Suprapubic skin (tissue), 4 donors: ENCODE measurements at places on chromosomes 12 and 14. TPM values are rescaled to one million over a fixed set of nuclear protein-coding genes. Genes with fewer than 3 reads are reported as not detected.

Gene HOXC10
- 12.5 TPM for total RNA-seq

Gene ATL1
- total RNA-seq: 12.2 TPM

- H3K36me3 ChIP-seq: no peaks in the 10 kb centered on the region
- no peak overlapping the region for H3K4me3 ChIP-seq
- no peaks in the 10 kb centered on the region for H3K4me1 ChIP-seq
- no peak for DNase-seq
- H3K27ac ChIP-seq: no peak overlapping the region
- no peaks in the 10 kb centered on the region for H3K27me3 ChIP-seq
These were observed 1143.6 kb downstream of the FLRT2 start for GRCh38 chr14:86673523-86673969.

DNA sequence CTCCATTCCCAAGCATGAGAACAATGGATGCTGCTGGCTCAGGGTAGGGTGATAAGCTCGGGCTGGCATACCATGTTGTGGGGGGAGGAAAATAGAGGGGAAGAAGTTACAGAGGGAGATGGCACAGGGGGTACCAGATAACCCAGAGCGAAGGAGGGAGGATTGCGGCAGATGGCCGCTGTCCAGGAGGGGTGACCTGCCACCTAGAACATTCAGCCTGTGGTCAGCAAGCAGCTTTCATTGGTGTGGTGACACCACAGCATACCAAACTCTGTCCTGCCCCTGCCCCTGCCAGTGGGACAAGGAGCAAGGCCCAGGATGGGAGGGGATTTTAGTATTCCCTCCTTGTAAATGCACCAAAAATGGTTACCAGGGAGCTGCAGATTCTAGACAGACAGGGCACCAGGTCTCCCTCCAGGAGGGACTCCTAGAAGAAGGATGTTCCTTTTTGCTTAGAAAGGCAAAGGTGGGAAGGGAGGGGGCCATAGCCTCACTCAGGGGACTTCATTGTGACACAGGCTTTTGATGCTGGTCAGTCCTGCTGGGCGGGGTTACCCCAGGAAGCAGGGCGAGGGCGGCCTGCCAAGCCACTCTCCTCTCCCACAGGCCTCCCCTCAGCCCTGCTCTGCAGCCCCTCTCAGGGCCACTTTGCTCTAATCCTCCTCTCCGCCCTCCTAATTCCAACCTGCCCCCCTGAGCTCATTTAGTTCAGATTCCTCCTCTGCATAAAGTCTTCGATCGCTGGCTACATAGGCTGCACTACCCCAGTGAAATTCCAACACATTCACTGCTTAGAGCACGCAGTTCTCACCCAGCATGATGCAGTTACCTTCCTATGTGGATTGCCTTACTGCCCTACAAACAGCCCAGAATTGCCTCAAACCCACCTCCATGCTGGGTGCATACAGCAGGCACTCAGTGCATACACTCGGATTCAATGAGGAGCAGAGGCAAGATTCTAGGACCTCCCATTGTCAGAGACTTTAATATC is 36.0 kb upstream of the PLEKHG6 start:
- no peak for DNase-seq
- H3K27ac ChIP-seq: peak overlapping the region; percentile 71
- no peaks in the 10 kb centered on the region for H3K27me3 ChIP-seq
- H3K4me3 ChIP-seq: no peak overlapping the region

- no peak for DNase-seq
- H3K27ac ChIP-seq: no peak overlapping the region
- no peak overlapping the region for H3K4me3 ChIP-seq
- H3K4me1 ChIP-seq: no peaks in the 10 kb centered on the region
These were observed 97.8 kb downstream of the SLC6A15 start for GRCh38 chr12:84814664-84815245.

DNA sequence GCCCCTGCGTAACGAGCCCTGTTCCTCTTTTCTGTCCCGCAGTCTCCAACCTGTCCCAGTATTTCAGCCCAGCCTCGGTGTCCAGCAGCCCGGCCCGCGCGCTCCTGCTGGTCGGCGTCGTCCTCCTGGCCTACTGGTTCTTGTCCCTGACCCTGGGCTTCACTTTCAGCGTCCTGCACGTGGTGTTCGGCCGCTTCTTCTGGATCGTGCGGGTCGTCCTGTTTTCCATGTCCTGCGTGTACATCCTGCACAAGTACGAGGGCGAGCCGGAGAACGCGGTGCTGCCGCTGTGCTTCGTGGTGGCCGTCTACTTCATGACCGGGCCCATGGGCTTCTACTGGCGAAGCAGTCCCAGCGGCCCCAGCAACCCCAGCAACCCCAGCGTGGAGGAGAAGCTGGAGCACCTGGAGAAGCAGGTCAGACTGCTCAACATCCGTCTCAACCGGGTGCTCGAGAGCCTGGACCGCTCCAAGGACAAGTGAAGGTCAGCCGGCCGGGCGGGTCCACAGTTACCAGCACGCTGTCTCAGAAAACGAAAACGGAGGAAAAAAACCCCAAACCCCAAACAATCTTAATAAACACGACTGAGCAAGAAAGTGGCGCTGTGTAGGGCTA is 31.6 kb downstream of the BRI3BP start:
- DNase-seq: no peak
- no peak overlapping the region for H3K4me3 ChIP-seq
- no peak overlapping the region for H3K27ac ChIP-seq
- no peaks in the 10 kb centered on the region for H3K4me1 ChIP-seq
- no peaks in the 10 kb centered on the region for H3K27me3 ChIP-seq
- peaks cover 4% of the 10 kb centered on the region for H3K36me3 ChIP-seq

DNA sequence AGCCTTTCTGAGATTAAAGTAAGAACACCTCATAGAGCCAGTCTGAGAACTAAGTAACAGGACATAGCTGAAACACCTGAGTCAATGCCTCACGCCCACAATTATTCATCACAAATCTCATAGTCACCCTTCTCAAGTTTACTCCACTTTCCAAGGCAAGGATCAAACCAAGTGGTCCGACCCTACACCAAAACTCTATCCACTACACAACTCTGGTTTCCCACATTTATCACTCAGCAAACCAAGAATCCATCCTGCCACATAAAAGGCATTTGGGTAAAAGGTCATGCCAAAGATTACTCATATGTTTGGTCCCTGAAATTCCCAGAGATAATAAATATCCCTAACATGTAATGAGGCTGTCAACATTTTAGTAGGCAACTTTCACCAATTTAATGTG is 144.1 kb downstream of the RPAP3 start:
- no peak for DNase-seq
- no peak overlapping the region for H3K27ac ChIP-seq
- no peak overlapping the region for H3K4me3 ChIP-seq
- H3K27me3 ChIP-seq: no peaks in the 10 kb centered on the region
- H3K4me1 ChIP-seq: no peaks in the 10 kb centered on the region

- peaks cover 6% of the 10 kb centered on the region for H3K27me3 ChIP-seq
- no peak for DNase-seq
- no peaks in the 10 kb centered on the region for H3K36me3 ChIP-seq
- H3K4me1 ChIP-seq: peaks cover 51% of the 10 kb centered on the region
These were observed 46.6 kb downstream of the TSPAN11 start for GRCh38 chr12:30973175-30973574.

- no peaks in the 10 kb centered on the region for H3K36me3 ChIP-seq
- H3K4me3 ChIP-seq: no peak overlapping the region
- H3K27me3 ChIP-seq: no peaks in the 10 kb centered on the region
- H3K27ac ChIP-seq: no peak overlapping the region
- no peaks in the 10 kb centered on the region for H3K4me1 ChIP-seq
These were observed 1.9 kb upstream of the SLCO1A2 start for GRCh38 chr12:21336656-21337055.

DNA sequence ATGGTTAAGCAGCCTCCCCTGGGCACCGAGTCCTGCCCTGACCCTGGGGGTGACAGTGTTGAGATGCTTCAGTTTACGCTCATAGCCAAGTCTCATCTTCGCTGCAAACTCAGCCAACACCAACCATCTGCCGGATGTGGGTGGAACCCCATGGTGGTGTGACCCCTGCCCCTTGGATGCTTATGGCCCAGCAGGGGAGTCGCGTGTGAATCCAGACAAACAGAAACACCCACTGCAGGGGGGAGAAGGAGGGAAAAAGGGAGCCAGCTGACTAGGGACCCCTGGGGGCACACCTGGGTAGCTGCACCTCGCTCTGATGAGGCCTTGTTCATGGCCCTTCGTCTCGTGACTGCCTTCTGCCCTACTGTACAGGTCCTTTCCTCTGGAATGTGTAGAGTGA is 23.8 kb downstream of the AACS start:
- peaks cover 80% of the 10 kb centered on the region for H3K36me3 ChIP-seq
- no peak for DNase-seq
- H3K4me1 ChIP-seq: peaks cover 14% of the 10 kb centered on the region
- no peak overlapping the region for H3K27ac ChIP-seq
- H3K27me3 ChIP-seq: no peaks in the 10 kb centered on the region
- H3K4me3 ChIP-seq: no peak overlapping the region

- H3K4me3 ChIP-seq: peak overlapping the region; percentile 15
- H3K27me3 ChIP-seq: no peaks in the 10 kb centered on the region
- DNase-seq: no peak
- H3K27ac ChIP-seq: peak overlapping the region; percentile 18
- no peaks in the 10 kb centered on the region for H3K36me3 ChIP-seq
These were observed 1.4 kb downstream of the KRT2 start for GRCh38 chr12:52650520-52651081.

- H3K27ac ChIP-seq: no peak overlapping the region
- no peak overlapping the region for H3K4me3 ChIP-seq
- no peak for DNase-seq
These were observed 393.6 kb downstream of the DPF3 start for GRCh38 chr14:72500234-72500838.

DNA sequence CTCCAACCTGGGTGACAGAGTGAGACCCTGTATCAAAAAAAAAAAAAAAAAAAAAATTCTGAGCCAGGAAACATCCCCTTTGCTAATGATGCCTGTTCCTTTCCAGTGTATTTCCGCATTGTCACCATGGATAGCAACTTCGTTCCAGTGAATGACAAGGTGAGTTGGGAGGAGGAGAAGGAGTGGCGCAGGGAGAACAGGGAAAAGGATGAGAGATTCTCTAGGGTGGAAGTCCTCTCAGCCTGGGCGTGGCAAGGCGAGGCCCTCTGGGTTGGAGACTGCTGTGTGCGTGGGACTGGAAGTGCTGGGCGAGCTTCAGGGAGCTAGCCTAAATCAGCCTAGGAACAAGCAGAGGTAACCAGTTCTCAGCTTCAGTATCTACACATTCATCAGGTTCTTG is 7.2 kb downstream of the A2ML1 start:
- H3K36me3 ChIP-seq: no peaks in the 10 kb centered on the region
- peaks cover 22% of the 10 kb centered on the region for H3K4me1 ChIP-seq
- DNase-seq: no peak
- H3K27me3 ChIP-seq: no peaks in the 10 kb centered on the region
- H3K4me3 ChIP-seq: no peak overlapping the region
- H3K27ac ChIP-seq: no peak overlapping the region

DNA sequence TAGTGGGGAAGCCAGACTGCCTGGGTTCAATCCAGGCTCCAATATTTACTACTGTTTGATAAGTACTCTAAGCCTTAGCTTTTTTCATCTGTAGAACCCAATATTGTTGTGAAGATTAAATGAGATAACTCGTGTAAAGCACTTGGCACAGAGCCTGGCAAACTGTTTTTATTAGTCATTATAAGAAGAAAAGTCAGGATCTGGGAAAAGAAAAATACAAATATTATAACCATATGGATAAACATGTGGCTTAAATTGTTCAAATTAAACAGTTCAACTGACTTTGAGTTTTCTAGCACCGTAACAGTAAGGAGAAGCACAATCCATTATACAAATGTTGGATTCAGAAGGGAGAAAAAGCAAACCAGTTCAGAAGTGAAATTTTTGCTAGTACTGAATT is 22.0 kb upstream of the CDK17 start:
- no peaks in the 10 kb centered on the region for H3K36me3 ChIP-seq
- no peaks in the 10 kb centered on the region for H3K27me3 ChIP-seq
- no peak for DNase-seq
- H3K4me1 ChIP-seq: peaks cover 3% of the 10 kb centered on the region
- H3K27ac ChIP-seq: no peak overlapping the region

DNA sequence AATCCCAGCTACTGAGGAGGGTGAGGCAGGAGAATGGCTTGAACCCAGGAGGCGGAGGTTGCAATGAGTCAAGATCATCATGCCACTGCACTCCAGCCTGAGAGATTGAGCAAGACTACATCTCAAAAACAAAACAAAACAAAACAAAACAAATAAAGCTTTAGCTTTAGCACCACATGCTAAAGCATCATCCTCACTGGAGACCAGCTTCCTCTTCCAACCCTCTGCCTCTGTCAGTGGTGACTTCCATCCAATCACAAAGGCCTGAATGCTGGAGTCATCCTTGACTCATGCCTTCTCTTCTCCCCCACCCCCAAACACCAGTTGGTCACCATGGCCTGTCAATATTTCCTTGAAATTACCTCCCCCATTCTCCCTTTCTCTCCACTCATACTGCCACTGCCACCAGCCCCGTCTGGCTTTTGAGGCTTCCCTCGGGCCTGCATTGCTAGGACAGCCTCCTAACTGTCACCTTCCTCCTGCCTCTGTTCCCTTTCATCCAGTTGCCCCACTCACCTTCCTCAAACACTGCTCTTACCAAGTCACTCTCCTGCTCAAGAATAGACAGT is 1.4 kb downstream of the ZNF385A start:
- peak overlapping the region; percentile 75 for H3K27ac ChIP-seq
- peaks cover 3% of the 10 kb centered on the region for H3K36me3 ChIP-seq
- no peak overlapping the region for H3K4me3 ChIP-seq
- no peaks in the 10 kb centered on the region for H3K27me3 ChIP-seq
- peaks cover 73% of the 10 kb centered on the region for H3K4me1 ChIP-seq

- peak; percentile 73 for DNase-seq
- H3K4me3 ChIP-seq: peak overlapping the region; percentile 15
- H3K36me3 ChIP-seq: no peaks in the 10 kb centered on the region
- no peaks in the 10 kb centered on the region for H3K27me3 ChIP-seq
These were observed 25.0 kb downstream of the SH2B3 start for GRCh38 chr12:111430433-111431353.

DNA sequence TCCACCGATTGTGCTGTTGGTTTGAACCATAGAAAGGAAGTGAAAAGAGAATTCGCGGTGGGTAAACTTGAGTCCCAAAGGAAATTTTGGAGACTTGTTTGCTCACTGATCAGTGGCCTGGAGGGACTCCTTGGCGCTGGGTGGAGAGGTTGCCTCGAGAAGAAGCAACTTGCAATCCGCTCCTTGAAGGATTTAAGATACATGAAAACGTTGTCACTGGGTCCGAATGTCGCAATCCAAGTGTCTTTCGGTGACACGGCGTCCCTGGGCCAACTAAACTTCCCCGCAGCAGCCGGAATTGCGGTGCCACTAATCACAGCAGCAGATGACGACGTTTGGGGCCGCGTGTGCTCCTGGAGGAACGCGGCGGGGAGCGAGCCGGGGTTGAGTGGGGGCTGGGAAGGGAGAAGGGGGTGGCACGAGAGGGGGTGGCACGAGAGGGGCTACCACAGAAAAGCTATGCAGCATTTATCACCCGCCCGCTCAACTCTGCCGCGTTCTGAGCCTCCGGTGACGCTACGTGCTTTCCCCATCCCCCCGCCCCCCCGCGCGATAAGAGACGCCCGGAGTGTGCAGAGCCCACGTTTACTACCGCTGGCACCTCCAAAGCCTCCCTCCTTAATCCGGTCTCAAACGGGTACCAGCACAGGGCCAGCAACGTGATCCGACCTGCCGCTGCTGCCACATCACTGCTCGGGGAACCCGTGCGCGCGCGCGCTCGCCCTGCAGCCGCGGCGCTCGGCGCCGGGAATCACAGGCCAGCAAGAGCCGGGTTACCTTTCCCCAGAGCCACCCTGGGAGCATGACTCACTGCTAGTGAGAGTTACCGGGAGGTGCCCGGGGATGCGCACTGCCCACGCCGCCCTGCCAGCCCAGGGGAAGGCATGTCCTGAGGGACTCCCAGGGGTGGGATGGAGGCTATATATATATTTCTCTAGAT is 833 bp upstream of the BHLHE41 start:
- DNase-seq: peak; percentile 85
- H3K27ac ChIP-seq: peak overlapping the region; percentile 87
- H3K27me3 ChIP-seq: no peaks in the 10 kb centered on the region
- H3K36me3 ChIP-seq: no peaks in the 10 kb centered on the region
- H3K4me3 ChIP-seq: peak overlapping the region; percentile 75
